ENCODE measurements at places on chromosomes 16 and 17.

- no peak for DNase-seq
These were observed 59.2 kb upstream of the GOT2 start for GRCh38 chr16:58793366-58793765.

- DNase-seq: peak; percentile 35
These were observed 26.9 kb downstream of the RGS9 start for GRCh38 chr17:65163990-65164495.

DNA sequence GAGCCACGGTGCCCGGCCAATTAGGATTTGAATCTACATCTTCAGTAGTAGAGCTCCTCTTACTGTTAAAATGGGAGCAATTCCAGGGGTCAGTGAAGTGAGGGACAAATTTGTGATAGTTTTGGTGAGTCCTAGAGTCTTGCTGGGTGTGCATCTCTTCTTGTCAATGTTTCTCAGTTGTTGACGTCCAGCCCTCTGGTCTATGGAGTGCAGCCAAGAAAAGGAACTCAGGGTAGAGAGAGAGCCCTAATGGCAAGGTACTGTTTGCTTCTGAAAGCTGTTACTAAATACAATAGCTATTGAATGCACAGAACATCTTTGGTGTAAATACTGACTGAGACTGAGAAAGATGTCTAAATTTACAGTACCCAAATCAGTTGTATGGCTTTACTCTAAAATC is 282.5 kb upstream of the SALL1 start:
- DNase-seq: no peak

- no peak for DNase-seq
These were observed 30.3 kb upstream of the MYO15B start for GRCh38 chr17:75557075-75557851.

GRCh38 chr17:8227238-8227581 is 16.8 kb upstream of the AURKB start:
- DNase-seq: no peak

GRCh38 chr17:83006515-83007455 is 72.6 kb upstream of the METRNL start:
- DNase-seq: no peak

DNA sequence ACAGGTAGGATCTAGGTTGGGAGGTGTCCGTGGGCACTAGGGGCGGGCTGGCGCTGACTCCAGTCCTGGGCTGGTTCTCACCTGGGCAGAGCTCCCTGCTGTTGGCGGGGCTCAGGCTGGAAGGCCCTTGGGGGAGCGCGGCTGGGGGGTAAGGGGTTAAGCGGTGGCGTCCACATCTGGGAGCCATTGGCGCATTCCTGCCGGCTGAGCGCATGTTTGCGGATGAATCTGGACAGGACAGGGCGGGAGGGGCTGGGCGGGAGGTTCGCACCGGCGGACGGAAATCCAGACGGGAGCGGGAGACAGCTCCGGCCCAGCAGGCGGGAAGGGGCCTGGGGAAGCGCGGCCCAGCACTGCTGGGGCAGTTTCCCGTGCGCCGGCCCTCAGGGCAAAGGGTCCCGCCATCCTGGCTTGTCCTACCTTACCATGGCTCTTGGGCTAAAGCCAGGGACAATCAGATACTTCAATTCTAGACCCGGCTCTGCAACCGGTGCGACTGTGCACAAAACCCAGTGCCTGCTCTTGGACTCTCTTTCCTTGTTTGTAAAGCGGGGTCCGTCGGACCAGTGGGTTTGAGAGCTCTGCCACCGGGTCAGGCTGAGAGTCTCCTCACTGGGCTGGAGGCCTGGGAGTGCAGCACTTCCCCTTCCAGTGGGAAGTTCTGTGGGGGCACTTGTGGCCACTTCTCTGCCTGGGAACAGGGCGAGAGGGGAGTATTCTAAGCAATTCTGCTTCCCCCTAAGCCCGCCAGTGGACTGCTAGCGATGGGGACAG is 7.8 kb downstream of the RARA start:
- no peak for DNase-seq

DNA sequence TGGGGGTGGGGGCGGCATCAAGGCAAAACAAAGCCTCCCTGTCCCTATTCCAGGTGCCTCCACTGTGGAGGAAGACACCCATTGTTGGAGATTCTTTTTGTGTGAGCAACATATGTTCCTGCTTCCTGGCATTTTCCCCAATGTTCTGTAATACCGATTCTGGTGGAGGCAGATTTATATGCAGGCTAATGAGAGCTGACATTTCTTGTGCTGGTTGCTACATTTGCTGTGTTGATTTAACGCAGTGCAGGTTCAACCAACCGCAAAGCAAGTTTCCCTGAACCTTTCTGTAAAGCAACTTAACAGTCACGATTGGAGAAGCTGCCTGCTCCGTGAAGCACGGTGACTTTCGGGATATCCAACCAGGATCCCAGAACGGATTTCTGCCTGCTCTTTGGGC is 260.5 kb downstream of the CBLN1 start:
- DNase-seq: no peak

DNA sequence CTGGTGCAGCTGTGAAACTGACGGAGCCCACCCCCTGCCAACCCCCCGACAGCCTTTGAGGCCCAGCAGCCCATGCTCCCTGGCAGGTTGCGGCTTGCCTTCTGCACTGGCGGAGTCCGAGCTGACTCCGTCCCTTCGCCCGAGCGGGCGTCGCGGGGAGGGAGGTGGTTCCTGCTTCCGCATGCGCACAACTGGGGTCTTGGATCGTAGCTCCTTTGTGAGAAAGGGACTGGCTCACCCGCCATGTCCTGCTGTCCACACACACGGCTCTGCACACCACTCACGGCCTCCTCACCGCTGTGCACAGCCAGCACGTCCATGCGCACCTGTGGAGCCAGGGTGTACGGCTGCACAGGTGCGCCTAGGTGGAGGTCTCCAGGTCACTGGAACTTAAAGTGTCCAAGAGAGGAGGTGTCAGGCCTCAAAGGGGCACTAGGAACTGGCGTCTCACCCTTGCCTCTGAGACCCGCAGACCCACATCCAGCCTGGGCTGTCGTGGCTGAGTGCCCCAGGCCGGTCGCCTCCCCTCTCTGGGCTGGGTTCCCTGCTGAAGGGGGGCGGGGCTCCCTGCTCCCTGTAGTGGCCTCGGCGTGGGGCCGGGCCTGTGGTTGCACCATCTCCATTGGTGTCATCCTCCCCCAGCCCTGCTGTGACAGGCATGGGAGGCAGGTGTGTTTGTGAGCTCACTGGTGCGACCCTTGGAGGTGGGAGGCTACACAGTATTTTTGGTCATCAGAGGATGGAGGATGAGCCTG is 45.3 kb downstream of the JPH3 start:
- DNase-seq: no peak

DNA sequence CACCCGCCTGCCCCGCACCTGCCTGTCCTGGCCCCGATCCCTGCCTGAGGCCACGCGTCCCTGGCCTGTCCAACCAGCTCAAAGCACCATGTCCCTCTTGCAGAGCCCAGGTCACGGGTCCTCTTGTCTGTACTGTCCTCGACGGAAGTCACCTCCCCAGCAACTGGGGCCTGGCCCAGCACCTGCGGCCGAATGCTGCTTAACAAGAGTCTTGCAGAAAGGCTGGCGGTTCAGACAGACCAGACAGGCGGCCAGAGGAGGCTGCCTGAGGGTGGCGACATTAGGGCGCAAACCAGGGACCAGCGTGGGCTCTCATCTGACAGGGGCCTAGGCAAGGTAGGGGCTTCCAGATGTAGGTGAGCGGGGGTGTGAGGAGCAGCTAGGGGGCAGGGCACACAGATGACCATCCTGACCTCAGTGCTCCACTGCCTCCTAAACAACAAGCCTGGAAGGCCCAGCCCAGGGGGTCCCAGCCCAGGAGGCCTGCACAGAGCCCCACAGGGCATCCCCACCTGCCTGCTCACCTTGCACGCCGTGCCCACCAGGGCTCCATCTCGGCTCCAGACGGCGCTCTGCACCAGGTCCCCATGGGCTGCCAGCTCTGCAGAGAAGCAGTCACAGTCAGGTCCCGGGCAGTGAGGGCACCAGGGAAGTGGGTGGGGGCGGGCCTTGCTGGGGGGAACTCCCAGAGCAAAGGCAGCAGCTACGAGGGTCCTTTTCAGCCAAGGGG is 11.3 kb downstream of the CORO7 start:
- no peak for DNase-seq

DNA sequence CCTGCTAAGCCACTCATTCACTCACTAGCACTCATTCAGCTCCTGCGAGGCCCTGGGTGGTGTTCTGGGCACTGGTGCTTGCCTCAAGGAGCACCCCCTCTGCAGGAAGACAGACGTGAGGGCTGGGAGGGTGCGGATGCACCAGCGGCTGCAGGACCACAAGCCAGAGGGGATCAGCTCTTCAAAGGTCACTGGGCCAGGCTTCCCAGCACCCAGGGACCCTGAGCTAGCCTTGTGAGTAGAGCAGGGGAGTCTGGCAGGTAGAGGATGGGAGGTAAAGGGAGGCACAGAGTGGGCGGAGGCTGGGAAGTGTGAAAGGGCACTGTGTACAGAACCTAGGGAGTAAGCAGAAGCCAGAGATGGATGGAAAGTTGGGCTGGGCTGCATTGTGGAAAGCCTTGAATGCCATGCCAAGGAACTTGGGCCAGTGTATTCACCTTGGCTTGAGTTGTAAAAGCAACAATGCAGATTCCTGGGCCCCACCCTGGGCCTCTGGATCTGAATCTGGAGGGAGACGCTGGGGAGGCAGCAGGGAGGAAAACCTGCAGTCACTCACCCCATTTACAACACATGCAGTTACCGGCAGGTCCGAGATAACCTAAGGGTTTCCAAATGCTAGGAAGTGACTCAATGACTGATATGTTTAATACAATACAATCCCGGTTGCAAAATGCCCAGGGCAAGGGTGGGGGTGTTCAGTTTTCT is 1.7 kb downstream of the IL4R start:
- DNase-seq: peak; percentile 64

GRCh38 chr17:64209983-64210382 is 53.1 kb downstream of the TEX2 start:
- no peak for DNase-seq

DNA sequence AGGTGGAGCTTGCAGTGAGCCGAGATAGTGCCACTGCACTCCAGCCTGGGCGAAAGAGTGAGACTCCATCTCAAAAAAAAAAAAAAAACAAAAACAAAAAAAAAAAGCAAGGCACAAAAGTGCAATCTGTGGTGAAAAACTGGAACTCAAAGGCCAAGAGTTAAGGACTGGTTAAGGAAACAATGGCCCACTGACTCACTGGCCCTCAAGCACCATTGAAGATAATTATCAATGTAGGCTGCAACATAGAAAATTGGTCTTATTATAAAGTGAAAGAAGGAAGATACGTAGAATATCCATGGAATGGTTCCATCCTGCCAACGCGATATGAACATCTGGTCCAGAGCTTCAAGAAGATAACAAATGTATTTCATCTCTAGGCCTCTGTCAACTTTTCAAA is 444.2 kb downstream of the SOX9 start:
- no peak for DNase-seq

DNA sequence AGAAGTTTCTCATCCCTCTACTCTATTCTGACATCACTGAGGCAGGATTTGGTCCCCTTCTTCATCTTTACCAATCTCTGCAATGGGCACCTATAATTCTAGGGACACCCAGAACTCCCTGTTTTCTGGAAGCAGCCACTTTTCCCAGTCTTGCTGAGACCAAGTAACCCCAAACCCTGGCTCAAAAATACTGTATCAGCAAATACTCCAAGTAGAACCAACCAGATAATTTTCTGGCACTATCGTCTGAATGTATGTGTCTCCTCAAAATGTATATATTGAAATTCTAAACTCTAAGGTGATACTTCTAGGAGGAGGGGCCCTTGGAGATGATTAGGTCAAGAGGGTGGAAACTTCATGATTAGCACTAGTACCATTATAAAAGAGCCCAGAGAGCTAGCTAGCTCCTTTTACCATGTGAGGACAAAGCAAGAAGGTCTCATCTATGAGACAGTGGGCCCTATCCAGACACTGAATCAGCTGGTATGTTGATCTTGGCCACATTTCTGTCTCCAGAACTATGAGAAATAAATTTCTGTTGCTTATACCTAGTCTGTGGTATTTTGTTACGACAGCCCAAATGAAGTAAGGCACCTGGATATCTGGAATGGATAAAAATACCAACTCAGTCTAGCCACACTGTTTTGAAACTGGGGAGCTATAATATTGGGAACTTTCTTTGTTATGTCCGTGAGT is 464.4 kb downstream of the CDH11 start:
- DNase-seq: no peak

GRCh38 chr16:85975451-85975981 is 76.6 kb downstream of the IRF8 start:
- no peak for DNase-seq

DNA sequence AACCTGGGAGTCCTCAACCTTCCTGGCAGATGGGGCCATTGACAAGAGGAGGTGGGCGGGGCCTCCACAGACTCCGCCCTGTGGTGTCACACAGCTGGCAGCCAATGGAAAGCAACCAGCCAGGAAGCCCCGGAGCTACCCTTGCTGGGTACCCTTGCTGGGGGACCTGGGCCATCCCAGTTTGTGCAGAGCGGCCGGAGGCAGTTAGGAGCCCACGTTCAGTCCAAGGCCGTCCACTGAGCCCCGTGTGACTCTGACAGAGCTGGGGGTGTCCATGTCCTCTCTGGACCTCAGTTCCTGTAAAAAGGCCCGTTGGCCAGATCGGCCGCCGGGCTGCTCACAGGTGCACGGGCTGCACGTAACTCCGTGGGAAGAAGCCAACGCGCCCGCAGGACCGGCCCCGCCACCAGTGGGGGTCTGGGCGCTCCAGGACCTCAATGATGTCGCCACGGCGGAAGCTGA is 17.1 kb upstream of the FAM83G start:
- DNase-seq: no peak

GRCh38 chr16:9921997-9922396 is 260.2 kb downstream of the GRIN2A start:
- DNase-seq: no peak

GRCh38 chr17:50469671-50470305 is 1.1 kb upstream of the CHAD start:
- DNase-seq: no peak

DNA sequence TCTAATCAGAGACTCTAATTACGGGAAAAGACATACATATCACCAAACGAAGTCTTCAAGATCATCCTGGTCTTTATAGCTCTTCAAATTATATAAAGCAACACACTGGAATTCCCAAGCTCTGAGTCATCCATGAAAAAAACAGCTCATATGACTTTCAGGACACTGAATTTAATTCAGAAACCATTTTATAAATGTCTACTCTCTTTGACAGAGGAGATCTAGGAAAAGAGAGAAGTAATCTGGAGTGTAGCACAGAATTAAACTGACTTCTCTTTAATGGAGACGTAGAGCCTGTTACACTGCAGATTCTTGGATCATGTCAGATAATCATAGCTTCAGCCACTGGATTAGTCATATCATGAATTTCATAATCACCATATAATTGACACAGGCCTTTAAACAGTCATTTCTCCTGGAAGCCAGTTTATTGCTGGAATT is 86.8 kb upstream of the WSB1 start:
- no peak for DNase-seq
